ENCODE measurements at places on chromosomes 6 and 20.

DNA sequence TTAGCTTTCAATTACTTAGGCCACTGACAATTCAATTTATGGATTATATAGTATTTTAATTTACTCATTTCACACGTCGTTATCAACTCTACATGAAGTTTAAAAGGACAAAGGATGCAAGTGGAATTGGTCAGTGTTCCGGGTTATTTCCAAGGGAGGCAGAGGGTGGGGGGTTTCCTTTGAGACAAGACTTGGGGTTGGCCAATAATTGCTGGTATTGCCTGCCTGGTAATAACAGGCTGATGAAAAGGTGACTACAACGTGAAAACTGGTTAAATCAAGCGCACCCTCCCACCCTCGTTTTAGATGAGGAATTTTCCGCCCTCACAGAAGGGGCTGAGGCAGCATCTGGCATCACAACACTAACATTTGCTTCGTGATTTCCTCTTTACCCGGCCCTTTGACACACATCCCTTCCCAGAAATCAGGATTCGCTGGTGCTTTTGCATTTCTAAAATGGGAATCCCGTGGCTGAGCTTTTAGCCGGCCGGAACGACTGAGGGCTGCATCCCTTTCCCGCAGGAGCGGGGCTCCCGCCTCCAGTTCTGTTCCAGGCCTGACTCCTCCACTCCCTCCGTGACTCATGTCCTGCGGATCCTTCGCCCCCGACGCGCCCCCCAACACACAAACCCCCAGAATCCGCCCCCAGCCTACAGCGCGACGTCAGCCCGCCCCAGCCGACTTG lies 999 bp upstream of the PIM1 start:
- DNase-seq, result no peak

DNA sequence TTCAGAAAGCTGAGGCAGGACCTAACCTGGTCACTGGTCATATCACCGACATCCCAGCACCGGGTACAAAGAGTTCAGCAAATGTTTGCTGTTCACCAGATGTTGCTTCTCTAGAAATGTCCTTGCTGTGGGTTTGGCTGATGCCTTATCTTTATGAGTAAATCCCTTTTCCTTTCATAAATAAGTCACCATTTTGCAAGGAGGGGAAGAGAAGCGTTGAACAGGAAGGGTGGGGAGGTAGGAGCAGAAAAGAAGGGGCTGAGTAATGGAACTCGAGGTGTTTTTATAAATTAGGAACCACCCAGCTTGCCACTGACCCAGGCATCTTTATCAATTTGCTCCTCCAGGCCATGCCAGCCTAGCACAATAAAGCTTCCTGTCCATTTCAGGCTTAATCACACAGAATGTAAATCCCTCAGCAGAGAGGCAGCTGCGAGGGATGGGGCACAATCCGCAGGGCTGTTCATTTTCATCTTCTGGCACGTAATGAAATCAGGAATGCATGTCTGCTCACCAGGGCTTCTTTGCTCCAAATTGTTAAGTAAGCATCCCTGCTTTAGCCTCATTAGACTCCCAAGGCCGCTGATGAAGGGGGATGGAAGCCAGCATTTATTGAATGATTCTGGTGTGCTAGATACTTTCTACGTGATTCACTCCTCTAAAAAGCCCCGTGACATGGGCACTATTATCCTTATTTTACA lies 371.9 kb upstream of the CHD6 start:
- no peak for DNase-seq

- DNase-seq, result no peak
Measured at GRCh38 chr6:25655723-25656122, 3.7 kb downstream of the SCGN start.

- DNase-seq, result no peak
Measured at GRCh38 chr6:12592634-12593033, 123.9 kb upstream of the PHACTR1 start.

DNA sequence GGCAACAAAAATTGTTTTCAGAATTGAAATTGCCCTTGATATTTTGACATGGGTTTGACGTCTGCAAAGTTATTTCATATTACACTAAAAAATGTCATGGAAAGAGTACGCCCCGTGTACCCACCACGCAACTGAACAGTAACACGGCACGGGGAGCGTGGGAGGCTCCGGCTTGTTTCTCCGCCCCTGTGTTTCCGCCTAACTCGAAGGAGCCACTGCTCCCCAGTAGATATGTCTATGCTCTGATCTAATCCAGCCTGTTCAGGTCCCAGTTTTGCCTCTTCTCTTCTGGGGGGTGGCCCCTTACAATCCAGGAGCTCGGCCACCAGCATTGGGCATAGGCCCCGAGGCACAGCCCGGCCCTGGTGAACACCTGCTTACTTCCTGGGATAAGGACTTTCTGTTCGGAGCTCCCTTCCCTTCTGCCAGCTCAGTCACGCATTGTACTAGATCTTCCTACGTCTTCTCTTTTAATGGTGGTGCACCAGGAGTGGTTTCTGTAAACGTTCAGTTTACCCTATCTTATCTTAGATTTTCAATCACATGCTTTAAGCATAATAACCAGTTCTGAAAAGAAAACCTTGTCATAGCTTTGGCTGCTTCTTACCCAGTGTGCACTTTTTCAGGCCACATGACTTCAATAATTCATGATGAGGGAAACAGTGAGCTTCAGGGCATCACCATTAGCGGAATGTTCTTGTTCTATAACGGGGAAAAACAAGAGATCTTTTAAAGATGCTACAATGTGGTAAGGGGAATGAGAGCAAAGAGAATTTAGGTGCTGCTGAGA lies 43.9 kb upstream of the EXOC2 start:
- DNase-seq, result no peak

- DNase-seq, result no peak
Measured at GRCh38 chr6:87210979-87211378, 55.6 kb downstream of the ZNF292 start.

GRCh38 chr6:170145272-170145592 lies 145.6 kb downstream of the DLL1 start:
- DNase-seq, result no peak

- DNase-seq, result no peak
Measured at GRCh38 chr6:41467061-41467460, 79.1 kb upstream of the FOXP4 start.

DNA sequence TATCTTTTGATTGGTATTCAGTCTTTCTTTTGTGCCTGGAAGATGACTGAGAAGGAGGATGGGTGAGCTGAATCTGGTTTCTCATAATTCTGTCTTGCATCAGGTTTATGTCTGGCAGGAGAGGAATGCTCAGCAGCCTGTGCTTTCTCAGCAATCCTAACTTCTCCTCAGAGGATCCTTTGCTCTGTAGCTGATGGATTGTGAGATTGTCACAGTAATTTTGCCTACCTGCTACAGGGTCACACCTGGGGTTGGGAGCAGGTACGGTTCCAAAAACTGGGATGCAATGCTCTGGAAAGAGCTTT lies 2.1 kb upstream of the HS3ST5 start:
- DNase-seq, result no peak

DNA sequence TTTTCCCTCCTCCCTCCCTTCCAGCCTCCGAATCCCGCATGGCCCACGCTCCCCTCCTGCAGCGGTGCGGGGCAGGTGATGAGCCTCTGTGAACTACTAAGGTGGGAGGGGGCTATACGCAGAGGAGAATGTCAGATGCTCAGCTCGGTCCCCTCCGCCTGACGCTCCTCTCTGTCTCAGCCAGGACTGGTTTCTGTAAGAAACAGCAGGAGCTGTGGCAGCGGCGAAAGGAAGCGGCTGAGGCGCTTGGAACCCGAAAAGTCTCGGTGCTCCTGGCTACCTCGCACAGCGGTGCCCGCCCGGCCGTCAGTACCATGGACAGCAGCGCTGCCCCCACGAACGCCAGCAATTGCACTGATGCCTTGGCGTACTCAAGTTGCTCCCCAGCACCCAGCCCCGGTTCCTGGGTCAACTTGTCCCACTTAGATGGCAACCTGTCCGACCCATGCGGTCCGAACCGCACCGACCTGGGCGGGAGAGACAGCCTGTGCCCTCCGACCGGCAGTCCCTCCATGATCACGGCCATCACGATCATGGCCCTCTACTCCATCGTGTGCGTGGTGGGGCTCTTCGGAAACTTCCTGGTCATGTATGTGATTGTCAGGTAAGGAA lies at the start of gene OPRM1:
Gene OPRM1, plus strand, starts transcription at position 10 of the 612 bp plus-strand sequence. Its CDS starts 305 bp downstream, at position 315.
- no peak for DNase-seq

DNA sequence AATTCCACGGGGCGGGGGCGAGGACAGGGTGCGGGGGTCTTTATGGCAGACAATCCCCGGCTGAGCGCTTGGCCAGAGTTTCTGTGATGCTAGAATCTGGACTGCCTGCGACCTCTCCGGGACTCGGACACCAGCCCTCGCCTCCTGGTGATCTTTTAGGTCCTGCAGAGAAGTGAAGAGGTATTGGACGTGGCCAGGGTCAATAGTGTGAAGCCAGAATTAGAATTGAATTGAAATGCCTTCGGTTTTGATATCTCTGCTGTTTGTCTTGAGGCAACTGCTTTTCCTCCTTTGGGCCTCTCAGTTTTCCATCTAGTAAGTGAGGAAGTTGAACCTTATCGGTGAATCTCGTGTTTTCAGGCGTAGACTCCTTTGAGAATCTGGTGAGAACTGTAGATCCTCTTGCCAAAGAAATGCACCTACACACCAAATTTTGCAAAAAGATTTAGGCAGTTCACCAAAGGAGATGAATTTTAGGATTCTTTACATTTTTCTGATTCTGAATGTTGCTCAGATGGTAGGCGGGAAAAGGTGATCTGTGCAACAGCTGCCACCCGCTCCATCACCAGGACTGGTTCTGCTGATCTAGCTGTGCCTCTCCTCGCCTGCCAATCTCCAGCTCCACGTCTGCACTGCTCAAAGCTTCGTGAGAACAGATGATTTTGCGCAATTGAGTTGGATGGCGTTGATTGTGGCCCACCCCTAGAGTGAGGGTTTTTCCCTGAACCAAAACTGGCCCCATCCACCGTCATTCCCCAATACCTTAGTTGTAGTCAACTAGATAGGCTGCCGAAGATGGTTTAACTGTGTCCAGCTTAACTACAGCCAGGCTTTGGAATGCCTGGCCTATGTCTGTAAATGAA lies 837 bp upstream of the OSER1 start:
- DNase-seq, result no peak

DNA sequence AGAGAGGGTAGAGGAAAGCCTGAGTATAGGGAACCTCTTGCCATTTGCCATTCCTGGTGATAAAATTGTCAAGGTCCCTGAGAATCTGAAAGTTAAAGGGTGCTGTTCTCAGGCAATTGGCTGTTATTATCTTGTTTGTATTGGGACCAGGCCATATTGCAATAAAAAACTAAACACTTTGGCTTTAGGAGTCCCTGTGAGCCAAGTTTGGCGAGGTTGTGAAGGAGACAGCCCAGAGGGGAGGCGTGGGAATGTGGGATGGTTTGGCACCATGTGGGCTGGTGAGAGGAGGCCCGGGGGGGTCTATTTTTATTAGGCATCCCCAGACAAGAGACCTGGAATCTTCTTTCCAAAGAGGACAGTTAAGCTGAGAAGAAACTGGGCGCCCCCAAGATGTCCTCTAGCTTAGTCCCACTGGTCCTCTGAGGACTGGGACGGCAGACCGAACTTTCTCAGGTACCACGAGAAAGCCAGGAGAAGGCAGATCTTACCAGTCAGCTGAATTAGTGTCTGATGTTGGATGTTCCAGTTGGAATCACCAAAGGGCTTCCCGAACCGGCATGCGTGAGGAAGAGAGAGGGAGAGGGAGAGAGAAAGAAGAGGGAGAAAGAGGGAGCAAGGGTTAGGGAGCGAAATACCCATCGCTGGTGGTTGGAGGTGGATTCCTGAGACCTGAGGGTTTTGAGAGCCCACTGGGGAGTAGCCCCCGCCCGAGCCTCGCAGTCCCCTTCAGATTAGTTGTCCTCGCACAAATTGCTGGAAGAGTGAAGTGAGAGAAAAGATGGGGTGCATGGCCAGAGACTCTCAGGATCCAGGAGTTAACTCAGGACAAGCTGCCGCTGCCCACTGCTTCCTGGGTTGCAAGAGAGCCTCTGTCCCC lies 24.4 kb downstream of the DYNLT1 start:
- no peak for DNase-seq

DNA sequence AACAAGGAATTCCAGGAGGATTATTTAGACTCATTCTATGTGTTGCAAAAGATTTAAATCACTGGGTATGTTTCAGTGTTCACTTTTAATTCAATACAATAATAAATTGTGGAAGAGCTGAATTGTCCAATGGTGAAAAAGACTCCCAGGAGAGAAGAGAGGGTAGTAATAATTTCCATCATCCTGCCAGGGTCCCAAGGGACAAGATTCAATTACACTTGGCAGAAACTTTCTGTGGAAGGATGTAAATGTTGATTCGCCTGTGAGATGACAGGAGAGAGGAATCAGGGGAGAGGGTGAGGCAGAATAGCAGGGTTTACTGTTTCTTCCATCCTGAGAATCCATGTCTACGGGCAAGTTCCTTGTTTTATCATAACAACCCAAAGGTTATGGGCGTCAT lies 342.7 kb downstream of the ESR1 start:
- DNase-seq, result no peak

GRCh38 chr6:109153752-109154151 lies 58.4 kb downstream of the CEP57L1 start:
- DNase-seq, result no peak

DNA sequence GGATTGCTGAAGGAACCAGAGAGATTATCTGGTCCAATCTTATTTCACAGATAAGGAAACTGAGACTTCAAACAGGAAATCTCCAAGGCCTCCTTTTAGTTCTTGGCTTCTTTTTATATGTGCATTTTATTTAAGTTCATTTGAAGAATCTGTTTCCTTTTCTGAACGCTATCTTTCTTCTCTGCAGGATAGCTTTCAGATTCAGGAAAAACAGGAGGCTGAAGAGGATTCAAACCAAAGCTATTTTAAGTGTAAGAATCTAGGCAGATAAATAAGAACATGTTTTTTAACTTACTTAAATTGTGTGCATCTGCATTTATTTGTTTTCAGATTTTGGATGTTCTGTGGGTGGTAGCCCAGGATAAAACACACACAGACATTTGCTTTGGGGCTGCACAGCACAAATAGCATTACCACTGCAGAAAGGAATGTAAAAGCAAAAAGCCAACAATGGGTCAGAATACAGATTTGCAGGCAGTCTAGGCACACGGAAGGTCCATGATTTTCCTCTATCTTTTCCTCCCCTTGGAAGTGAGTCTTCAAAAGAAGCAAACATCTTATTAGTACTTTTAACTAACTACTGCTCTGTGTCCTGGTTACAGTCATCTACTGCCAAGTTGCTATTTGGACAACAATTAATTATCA lies 188.8 kb upstream of the TBX18 start:
- DNase-seq, result no peak

GRCh38 chr6:169112483-169113320 lies 140.9 kb downstream of the THBS2 start:
- DNase-seq, result no peak

DNA sequence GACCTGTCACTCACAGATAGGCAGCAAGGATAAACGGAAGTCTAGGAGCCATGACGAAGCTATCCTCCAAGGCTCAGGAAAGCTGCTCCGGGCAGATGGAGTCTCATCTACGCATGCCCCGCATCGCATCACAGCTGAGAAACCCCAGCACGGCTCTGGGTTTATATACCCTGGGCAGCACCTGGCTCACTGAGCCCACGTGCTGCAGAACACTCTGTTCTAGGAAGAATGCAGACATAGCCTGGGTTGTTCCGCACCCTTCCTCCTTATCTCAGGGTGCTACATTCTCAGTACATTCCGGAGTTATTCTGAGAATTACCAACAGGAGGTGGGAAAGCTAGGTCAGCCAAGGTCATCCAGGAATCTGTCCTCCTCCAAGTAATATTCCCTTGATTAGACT lies 260.4 kb downstream of the CBLN4 start:
- DNase-seq, result no peak

- DNase-seq, result no peak
Measured at GRCh38 chr6:17910189-17910588, 77.2 kb downstream of the KIF13A start.

Measured in esophagus squamous epithelium (tissue), 5 donors.